ENCODE measurements at places on chromosomes 12 and 14.
A peak's percentile ranks its signal among the peaks of the same experiment; 100 is the strongest.

DNA sequence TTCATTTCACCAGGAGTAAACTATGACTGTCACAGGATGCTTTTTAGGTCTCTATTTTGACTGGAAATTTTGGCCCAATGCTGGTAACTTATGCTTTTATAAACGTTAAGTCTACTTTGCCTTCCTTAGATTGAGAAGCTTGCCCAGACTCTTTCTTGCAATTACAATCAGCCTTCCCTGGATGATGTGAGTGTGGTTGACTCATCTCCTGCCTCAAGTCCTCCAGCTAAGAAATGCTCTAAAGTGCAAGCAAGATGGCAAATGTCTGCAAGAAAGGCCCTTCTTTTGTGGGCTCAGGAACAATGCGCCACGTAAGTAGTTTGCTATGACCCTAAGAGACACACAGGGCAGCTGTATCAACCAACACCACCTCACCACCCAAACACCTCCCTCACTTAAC lies 96.9 kb downstream of the SYNE2 start:
- peaks cover 15% of the 10 kb centered on the region for H3K36me3 ChIP-seq
- H3K4me3 ChIP-seq: no peak overlapping the region
- no peaks in the 10 kb centered on the region for H3K4me1 ChIP-seq
- no peak for DNase-seq
- H3K27ac ChIP-seq: no peak overlapping the region

DNA sequence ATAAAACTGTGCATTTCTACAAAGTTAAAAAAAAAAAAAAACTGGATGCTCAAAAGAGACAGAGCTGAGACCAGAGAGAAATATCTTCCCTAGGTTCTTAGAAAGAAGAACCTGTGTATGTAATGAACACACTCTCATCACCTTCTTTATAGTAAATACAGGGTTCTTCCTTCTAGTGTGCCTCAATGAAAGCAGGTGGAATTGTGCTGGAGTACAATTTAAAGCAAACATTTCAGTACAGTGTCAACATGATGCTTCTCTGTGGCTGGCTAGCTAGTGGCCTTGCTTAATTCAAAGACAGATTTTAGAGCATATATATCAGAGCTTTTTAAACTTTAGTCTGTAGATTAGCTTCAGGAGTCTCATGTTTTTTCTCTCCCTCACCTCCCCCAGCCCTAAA lies 249.8 kb upstream of the ARHGAP5 start:
- DNase-seq: no peak
- H3K27me3 ChIP-seq: no peaks in the 10 kb centered on the region
- H3K27ac ChIP-seq: no peak overlapping the region
- no peaks in the 10 kb centered on the region for H3K36me3 ChIP-seq
- no peaks in the 10 kb centered on the region for H3K4me1 ChIP-seq
- H3K4me3 ChIP-seq: no peak overlapping the region

- no peak for DNase-seq
- H3K36me3 ChIP-seq: no peaks in the 10 kb centered on the region
- H3K27me3 ChIP-seq: no peaks in the 10 kb centered on the region
- no peak overlapping the region for H3K27ac ChIP-seq
Observed at GRCh38 chr14:89921346-89921745, 33.2 kb downstream of the EFCAB11 start.

- peaks cover 10% of the 10 kb centered on the region for H3K4me1 ChIP-seq
- H3K27me3 ChIP-seq: no peaks in the 10 kb centered on the region
- no peaks in the 10 kb centered on the region for H3K36me3 ChIP-seq
- H3K27ac ChIP-seq: peak overlapping the region; percentile 98
Observed at GRCh38 chr12:51082561-51083125, 753 bp downstream of the CSRNP2 start.

GRCh38 chr14:43568022-43568421 lies 939.1 kb downstream of the FSCB start:
- no peaks in the 10 kb centered on the region for H3K27me3 ChIP-seq
- H3K4me3 ChIP-seq: no peak overlapping the region
- no peak for DNase-seq
- no peaks in the 10 kb centered on the region for H3K36me3 ChIP-seq

- DNase-seq: no peak
- H3K4me3 ChIP-seq: no peak overlapping the region
- H3K27me3 ChIP-seq: no peaks in the 10 kb centered on the region
- no peaks in the 10 kb centered on the region for H3K4me1 ChIP-seq
- H3K27ac ChIP-seq: no peak overlapping the region
Observed at GRCh38 chr14:104542871-104543830, 36.4 kb upstream of the C14orf180 start.

DNA sequence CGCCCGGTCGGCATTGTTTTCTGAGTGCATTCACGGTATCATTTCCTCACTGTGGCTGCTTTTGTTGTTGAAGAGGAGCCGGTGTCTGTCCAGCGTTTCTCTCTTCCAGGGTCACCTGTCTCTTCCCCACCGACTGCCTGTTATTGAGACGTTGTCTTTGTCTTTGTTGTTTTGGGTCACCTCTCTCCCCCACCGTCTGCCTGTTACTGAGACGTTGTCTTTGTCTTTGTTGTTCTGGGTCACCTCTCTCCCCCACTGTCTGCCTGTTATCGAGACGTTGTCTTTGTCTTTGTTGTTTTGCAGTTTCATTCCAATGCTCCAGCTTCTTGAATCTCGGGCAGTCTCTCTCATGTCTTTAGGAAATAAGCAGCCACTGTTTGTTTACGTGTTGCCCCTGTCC lies 69.9 kb downstream of the DDX51 start:
- H3K4me1 ChIP-seq: no peaks in the 10 kb centered on the region
- DNase-seq: no peak
- no peaks in the 10 kb centered on the region for H3K27me3 ChIP-seq
- H3K4me3 ChIP-seq: no peak overlapping the region
- no peak overlapping the region for H3K27ac ChIP-seq
- peaks cover 41% of the 10 kb centered on the region for H3K36me3 ChIP-seq

DNA sequence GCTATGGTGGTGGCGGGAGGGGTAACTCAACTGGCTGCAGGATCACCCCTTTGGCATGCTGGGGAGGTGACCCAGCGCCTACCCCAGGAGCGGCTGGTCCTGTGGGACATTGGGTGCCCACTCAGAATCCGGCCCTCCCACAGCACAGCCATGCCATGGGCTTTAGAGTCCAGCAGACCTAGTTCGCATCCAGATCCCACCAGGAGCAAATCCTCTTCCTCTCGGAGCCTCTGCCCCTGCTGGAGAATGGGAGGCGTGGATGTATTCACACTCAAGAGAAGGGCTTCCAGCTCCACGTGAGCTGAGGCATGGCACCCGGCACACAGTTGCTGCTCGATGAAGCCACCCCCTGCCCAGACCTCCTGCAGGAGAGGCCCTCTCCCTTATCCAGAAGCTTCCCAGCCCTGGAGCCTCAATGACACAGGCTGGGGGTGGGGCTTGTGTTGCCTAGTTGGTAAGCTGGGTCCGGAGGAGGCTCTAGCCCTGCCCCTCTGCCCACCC lies 17.7 kb downstream of the FAM222A start:
- DNase-seq: no peak
- H3K27ac ChIP-seq: no peak overlapping the region
- no peaks in the 10 kb centered on the region for H3K4me1 ChIP-seq
- H3K27me3 ChIP-seq: no peaks in the 10 kb centered on the region
- no peak overlapping the region for H3K4me3 ChIP-seq
- no peaks in the 10 kb centered on the region for H3K36me3 ChIP-seq

DNA sequence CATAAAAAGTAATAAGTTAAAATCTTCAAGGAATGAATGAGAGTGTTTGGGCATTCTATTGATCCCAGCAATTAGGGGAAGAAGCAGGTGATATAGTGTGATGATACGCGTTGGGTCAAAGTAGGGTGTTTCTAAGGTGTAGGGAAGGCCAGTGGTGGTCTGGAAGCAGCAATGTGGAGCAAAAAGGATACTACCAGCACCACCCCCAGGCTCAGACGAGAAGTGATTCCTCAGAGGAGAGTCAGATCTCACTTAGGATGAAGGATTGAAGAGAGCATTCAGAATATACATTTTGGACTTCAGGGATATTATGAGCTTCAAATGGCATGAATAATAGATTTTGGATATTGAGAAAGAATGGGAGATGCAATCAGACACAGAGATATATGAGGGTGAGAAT lies 497.6 kb downstream of the RMST start:
- H3K27me3 ChIP-seq: no peaks in the 10 kb centered on the region
- H3K4me3 ChIP-seq: no peak overlapping the region
- DNase-seq: no peak
- H3K4me1 ChIP-seq: no peaks in the 10 kb centered on the region
- H3K36me3 ChIP-seq: no peaks in the 10 kb centered on the region

GRCh38 chr12:32997471-32997870 lies 100.9 kb upstream of the PKP2 start:
- no peak overlapping the region for H3K27ac ChIP-seq
- no peaks in the 10 kb centered on the region for H3K4me1 ChIP-seq
- DNase-seq: no peak
- no peak overlapping the region for H3K4me3 ChIP-seq

DNA sequence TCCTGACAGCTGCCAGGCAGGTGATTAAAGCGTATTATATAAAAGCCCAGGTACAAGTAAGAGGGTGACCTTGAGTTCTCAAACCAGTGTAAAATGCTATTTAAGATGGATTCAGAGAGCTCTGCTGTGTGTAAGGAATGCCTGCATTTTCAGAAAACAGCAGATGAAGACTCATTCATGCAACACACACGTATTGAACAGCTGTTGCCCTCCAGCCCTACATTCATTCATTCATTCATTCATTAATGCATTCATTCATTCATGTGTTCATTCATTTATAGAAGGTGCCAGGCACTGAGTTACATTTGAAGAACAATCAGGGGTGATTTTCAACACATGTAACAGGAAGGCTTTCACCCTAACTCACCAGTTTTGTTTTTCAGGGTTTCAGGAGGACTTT lies 27.4 kb upstream of the ELK3 start:
- peaks cover 9% of the 10 kb centered on the region for H3K4me1 ChIP-seq
- H3K36me3 ChIP-seq: no peaks in the 10 kb centered on the region
- no peak overlapping the region for H3K4me3 ChIP-seq
- no peak overlapping the region for H3K27ac ChIP-seq
- no peak for DNase-seq

- peak overlapping the region; percentile 73 for H3K27ac ChIP-seq
- peaks cover 34% of the 10 kb centered on the region for H3K4me1 ChIP-seq
Observed at GRCh38 chr12:52010152-52010622, 3.4 kb downstream of the TAMALIN start.
